ENCODE measurements at places on chromosomes 3 and 15.

GRCh38 chr15:59444081-59444835, 6.3 kb downstream of the FAM81A start:
- no peak for DNase-seq

DNA sequence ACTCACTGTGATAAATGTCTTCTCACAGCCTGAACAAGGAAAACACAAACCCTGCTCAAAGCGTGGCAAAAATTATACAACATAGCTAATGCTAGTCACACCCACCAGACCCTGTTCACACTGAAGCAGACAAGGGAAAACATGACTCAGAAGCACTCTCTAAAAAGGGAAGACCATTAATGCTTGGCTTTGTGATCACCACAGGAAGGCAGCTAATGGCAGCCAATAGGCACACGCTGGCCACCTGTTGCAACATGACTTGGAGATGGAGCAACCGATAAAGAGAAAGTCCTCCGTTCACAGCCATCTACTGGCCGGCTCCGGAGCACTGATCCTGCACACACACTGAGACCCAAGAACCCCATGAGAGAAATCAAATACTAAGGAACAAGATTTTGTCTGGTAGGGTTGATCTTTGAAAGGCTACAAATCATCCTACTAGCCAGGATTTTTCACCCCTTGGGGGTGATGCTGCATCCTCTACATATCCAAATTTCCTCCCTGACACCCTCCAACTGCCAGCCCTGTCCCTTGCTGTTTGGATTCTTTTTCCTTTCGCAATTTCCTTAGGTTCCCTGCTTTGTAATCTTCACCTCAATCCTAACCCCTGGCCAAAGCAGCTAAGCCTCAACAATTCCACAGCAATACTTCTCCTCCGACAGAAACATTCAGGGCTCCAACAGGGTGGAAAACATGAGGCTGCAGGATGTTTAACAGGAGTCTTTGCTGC, 3.2 kb downstream of the ZXDC start:
- peak; percentile 67 for DNase-seq

GRCh38 chr3:98690876-98691275, 72.3 kb upstream of the ST3GAL6 start:
- no peak for DNase-seq

DNA sequence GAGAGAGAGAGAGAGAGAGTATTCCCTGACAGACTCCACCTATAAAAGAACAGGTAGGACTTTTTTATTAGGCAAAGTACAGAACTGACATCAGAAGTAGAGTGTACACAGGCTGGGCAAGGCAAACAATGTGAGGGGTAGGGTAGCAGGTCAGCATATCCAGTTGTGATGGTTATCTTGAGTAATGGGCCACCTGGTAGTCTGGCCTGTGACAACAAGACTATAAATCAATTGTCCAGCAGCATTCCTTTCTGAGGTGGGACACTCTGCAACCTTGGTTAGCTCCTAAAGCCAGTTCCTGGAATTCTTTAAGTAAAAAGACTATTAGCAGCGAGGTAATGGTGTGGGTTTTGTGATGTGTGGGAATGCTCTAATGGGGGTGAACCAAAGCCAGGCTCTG, 14.9 kb upstream of the TMCC1 start:
- DNase-seq: no peak

- DNase-seq: no peak
Measured at GRCh38 chr3:4507024-4507596, 14.0 kb downstream of the ITPR1 start.

GRCh38 chr3:180802837-180803236, 109.6 kb upstream of the FXR1 start:
- DNase-seq: peak; percentile 64

DNA sequence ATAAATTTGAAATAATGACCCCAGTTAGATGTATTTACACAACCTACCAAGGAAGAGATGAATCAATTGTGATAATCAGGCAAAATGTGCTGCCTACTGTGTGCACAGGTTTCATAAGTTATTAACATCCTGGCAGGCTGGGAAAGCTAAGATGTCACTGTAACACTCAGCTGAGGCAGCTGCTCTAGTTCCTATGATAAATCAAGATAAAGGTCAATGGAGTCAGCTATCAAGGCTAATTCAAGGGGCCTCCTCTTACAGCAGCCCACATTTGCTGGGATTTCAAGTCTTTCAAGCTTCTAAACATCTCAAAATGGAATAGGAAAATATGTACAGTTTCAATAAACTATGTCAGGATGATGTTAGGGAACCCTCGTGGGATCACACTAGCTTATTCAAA, 70.7 kb upstream of the PYGO1 start:
- no peak for DNase-seq
